Thoracic aorta (tissue), 2 donors: ENCODE measurements at places on chromosomes 5 and 9. TPM values are rescaled to one million over a fixed set of nuclear protein-coding genes. Genes with fewer than 3 reads are reported as not detected.

Gene CCL27
- total RNA-seq = not detected

Gene C9
- total RNA-seq = not detected

Gene INSL4
- total RNA-seq = not detected

Gene SH2D3C
- total RNA-seq = 13.1 TPM

Gene ZNF883
- 2.8 TPM for total RNA-seq

Gene PCAT7
- total RNA-seq = not detected

Gene GABRB2
- 0.78 TPM for total RNA-seq

Gene CYSTM1
- 89.5 TPM for total RNA-seq

Gene SMIM23
- not detected for total RNA-seq

Gene OR2S2
- not detected for total RNA-seq

Gene STPG3
- total RNA-seq = not detected

Gene IL5
- not detected for total RNA-seq

Gene PTPN3
- total RNA-seq = 20.3 TPM

Gene SLC6A18
- not detected for total RNA-seq

Gene GAPT
- 1.6 TPM for total RNA-seq

Gene DDX46
- total RNA-seq = 59.2 TPM

Gene PTAR1
- 55.5 TPM for total RNA-seq

Gene KCNMB1
- total RNA-seq = 30.1 TPM

Gene PAEP
- total RNA-seq = not detected

Gene CATSPER3
- not detected for total RNA-seq

Gene NME5
- not detected for total RNA-seq

Gene LCP2
- total RNA-seq = 76.5 TPM

Gene IL13
- not detected for total RNA-seq

Gene PCDHA13
- 0.54 TPM for total RNA-seq

Gene PDE8B
- 59.8 TPM for total RNA-seq

Gene CAAP1
- 20.4 TPM for total RNA-seq

Gene CCL28
- total RNA-seq = 4.3 TPM

Gene TMC1
- total RNA-seq = not detected

Gene GDF9
- not detected for total RNA-seq

Gene CTNND2
- not detected for total RNA-seq

Gene ITK
- total RNA-seq = 8.2 TPM

Gene HAND1
- not detected for total RNA-seq

Gene POU5F2
- 4.6 TPM for total RNA-seq

Gene NEK6
- total RNA-seq = 43.6 TPM

Gene PDCD1LG2
- total RNA-seq = 4.5 TPM

Gene RARS1
- 93.8 TPM for total RNA-seq

Gene RNF180
- 46.6 TPM for total RNA-seq

Gene NPR3
- total RNA-seq = 25.7 TPM

Gene ZNF454
- total RNA-seq = 2.2 TPM

Gene NSD1
- total RNA-seq = 70.5 TPM

Gene INSL6
- not detected for total RNA-seq

Gene PCDHB13
- 16.1 TPM for total RNA-seq

Gene PCDHGB4
- total RNA-seq = 18.1 TPM

Gene CKMT2
- total RNA-seq = 16.8 TPM

Gene ANXA6
- 207 TPM for total RNA-seq

Gene FBP2
- total RNA-seq = 0.49 TPM
